ENCODE measurements at places on chromosomes 5 and 9.

DNA sequence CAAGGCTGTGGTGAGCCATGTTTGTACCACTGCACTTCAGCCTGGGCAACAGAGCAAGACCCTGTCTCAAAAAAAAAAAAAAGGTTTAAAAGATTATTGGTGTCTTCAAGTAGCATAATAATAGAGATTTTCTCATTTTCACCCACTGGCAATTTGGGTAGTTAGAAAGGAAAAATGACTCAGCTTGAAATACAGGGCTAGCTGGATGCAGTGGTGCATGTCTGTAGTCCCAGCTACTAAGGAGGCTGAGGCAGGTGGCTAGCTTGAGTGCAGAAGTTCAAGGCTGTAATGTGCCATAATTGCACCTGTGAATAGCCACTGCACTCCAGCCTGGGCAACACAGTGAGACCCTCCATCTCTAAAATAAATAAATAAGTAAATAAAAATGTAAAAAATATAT is 111.1 kb downstream of the ARRDC3 start:
- DNase-seq: no peak

- peak; percentile 57 for DNase-seq
Measured at GRCh38 chr9:131252120-131252519, 24.2 kb downstream of the FAM78A start.

DNA sequence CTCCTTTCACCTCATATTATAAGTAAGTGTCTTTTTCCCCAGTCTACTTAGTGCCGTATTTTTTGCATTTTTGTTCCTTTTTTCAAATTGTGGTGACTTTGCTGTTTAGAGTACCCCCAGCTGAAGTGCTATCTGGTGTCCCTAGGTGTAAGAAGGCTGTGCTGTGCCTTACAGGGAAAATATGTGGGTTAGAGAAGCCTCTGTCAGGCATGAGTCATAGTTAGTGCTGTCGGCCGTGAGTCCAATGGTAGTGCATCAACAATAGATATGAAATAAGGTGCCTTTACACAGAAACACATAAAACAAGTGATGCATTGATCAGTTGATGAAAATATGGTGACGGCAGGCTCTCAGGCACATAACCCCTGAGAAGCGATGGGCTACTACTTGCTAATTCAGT is 20.1 kb downstream of the SYK start:
- no peak for DNase-seq

DNA sequence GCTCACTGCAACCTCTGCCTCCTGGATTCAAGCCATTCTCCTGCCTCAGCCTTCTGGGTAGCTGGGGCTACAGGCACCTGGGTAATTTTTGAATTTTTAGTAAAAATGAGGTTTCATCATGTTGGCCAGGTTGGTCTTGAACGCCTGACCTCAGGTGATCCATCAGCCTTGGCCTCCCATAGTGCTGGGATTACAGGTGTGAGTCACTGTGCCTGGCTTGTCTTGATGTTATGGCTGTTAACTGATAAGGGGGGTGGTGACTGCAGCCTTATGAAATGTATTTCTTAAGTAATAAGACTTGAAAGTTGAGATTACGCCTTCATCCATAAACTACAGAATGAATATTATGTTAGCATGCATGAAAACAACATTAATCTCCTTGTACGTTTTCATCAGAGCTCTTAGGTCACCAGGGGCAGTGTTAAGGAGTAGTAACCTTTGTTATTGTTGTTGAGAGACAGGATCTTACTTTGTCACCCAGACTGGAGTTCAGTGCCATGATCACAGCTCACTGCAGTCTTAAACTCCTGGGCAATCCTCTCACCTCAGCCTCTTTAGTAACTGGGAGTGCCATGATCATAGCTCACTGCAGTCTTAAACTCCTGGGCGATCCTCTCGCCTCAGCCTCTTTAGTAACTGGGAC is 148.3 kb downstream of the ATP10B start:
- DNase-seq: no peak

DNA sequence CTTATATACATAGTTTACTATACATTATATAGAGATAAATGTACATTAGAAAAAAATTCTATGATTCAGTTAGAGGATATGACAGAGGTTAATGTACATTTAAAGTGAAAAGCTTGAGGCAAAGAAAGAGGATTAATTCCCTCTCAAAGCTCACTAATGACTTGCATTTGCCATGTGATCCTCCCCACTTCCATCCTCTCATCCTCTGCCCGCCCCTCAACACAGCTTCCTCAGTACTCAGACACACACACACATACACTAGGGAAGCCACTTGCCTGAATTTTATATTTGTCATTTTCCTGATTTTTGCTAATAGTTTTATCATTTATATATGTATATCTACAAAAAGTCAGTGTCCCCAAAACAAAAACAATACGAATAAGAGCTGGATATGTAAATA is 764.5 kb downstream of the EFNA5 start:
- no peak for DNase-seq

DNA sequence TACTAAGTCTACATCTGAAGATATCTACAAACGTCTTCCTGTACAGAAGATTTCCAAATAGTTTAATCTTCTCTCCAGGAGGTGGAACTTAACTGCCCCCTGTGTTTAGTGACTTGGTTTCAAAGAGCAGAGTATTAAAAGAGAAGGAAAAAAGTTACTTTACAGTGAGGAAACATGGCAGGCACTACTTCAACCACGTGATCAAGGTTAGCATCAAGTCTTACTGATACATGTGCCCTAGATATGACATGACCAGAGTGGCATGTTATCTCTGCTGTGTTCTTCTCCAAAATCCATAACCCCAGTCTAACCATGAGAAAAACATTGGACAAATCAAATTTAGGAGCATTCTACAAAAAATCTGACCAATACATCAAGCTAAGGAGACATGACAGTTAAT is 125.8 kb downstream of the ADAMTS12 start:
- DNase-seq: no peak

GRCh38 chr5:16048132-16048531 is 131.5 kb downstream of the MARCHF11 start:
- DNase-seq: no peak

GRCh38 chr9:83936523-83936922 is 15.3 kb upstream of the KIF27 start:
- no peak for DNase-seq

DNA sequence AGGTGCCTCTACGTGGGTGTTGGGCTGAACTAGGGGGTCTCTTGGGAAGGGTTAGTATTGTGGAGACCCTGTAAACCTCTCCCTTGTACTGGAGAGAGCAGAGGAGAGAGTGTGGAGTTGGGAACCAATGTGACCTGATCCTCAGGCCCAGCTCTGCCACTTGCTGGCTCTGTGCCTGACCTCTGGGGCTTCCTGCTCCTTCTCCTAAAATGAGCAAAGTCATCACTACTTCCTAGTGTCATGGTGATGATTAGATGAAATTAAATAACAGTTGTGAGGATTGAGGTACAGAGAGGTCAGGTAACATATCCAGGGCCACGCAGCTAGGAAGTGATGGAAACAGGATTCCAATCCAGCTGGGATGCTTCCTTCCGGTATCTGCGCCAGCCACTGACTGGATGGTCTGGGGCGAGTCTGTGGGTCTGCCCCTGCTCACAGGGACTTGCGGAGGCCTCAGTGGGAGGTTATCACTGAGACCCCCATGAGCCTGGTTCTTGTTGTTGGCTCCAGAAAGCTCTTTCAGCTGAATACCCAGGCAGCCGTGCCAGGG is 9.2 kb downstream of the GALNT10 start:
- DNase-seq: no peak

- DNase-seq: no peak
Measured at GRCh38 chr5:154706416-154706815, 48.8 kb upstream of the LARP1 start.

GRCh38 chr9:92444841-92445240 is 20.6 kb upstream of the OMD start:
- DNase-seq: no peak

GRCh38 chr5:16909464-16909863 is 26.6 kb downstream of the MYO10 start:
- no peak for DNase-seq

- DNase-seq: no peak
Measured at GRCh38 chr9:137112564-137113384, 1.8 kb downstream of the DPP7 start.

DNA sequence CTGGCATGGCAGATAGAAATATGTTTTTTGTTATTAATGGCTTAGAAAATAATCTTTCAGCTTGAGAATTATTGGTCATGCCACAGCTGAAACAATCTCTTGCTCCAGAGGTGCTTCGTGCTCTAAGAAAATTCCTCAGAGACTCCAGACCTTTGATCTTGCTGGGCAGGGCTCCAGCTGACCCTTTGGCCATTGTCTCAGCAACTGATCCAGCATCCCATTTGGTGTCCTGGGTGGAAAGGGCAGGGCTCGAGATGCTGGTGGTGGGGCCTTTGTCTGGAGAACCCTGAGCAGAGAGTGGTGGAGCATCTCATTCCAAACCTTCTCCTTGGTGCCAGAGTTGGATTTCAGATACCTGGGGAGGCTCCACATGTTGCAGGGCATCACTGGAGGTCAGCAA is 43.2 kb upstream of the PIK3R1 start:
- DNase-seq: no peak

GRCh38 chr5:132496631-132497487 is 6.3 kb upstream of the IRF1 start:
- DNase-seq: peak; percentile 61

GRCh38 chr9:79884546-79884945 is 312.8 kb downstream of the TLE4 start:
- peak; percentile 47 for DNase-seq

- no peak for DNase-seq
Measured at GRCh38 chr9:76664120-76664519, 100.1 kb upstream of the PCA3 start.

DNA sequence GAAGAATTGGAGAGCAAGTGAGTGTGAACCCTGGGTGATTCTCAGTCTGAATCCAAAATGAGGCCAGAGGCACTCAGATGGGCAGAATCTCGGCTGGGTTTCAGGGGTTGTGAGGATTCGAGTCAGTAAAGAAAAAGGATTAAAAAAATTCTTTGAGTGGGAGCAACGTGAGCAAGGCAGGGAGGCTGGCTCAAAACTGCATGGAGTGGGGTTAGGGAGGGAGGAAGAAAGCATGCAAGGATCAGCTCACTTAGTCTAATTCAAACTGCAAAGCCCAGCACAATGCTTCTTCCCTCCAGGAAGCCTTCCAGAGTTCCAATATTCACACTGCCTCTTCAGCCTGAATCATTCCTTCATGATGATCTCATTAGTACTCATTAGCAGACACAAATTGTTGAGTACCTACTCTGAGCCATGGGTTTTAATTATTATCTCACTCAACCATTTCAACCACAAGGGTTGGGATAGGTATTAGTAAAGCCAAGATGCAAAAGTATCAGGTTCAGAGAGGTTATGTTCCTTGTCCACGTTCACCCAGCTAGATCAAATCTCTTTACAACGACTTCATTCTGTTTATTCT is 95.8 kb downstream of the BRINP1 start:
- DNase-seq: no peak

DNA sequence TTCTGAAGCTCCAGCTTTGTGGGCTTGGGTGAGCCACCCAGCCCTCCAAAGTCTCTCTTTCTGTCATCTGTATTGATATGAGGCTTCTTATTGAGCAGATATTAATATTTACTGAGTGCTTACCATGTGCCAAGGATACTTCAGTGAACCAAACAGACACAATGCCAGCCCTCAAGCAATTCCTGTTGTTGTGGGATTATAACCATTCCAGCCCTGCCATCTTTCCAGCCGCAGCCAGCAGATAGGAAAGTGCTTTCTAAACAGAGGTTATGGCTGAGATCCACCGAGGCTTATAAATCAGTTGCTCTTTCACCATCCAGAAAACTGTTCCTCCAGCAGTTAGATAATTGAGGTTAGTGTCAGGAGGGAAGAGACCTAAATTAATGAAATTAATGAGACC is 137.7 kb upstream of the ALDH1B1 start:
- DNase-seq: no peak

GRCh38 chr5:177592905-177593304 is 902 bp downstream of the TMED9 start:
- no peak for DNase-seq

- no peak for DNase-seq
Measured at GRCh38 chr5:107670087-107670931, 428 bp downstream of the EFNA5 start.

All from HL-60 (cell line).